ENCODE measurements at places on chromosomes 1 and 21.

GRCh38 chr1:226920446-226920894, 19.6 kb upstream of the COQ8A start:
- no peak for DNase-seq

- DNase-seq, result no peak
Observed at GRCh38 chr1:53176452-53177208, 20.0 kb upstream of the CPT2 start.

DNA sequence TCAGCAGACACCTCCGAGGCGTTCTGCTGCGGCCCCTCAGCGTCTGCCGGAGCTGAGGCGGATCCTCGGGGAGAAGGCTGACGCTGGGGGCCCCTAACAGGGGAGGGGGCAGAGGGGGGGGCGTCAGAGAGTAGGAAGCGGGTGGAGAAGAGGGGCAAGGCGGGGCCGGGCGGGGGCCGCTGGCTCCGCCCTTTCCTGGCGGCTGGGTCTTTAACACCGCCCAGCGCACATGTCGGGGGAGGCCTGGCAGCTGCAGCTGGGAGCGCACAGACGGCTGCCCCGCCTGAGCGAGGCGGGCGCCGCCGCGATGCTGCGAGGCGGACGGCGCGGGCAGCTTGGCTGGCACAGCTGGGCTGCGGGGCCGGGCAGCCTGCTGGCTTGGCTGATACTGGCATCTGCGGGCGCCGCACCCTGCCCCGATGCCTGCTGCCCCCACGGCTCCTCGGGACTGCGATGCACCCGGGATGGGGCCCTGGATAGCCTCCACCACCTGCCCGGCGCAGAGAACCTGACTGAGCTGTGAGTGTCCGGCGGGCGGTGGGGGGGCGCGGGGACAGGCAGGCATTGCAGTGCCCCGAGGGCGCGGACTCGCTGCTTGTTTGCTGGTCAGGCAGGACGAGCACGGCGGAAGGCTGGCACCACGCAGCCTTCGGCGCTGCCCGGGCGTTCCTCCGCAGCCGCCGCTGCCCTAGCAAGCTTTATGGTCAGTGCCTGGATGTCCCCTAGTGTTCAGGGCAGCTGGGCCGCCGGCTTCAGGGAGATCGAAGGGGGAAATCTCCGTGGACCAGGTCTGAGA, at the start of gene NTRK1:
Gene NTRK1 (plus strand): TSS at position 238 of the 796 bp plus-strand sequence. CDS start 70 bp downstream, at position 308.
- peak; percentile 59 for DNase-seq

GRCh38 chr1:207695891-207696290, 51.0 kb downstream of the CR1L start:
- DNase-seq, result no peak

DNA sequence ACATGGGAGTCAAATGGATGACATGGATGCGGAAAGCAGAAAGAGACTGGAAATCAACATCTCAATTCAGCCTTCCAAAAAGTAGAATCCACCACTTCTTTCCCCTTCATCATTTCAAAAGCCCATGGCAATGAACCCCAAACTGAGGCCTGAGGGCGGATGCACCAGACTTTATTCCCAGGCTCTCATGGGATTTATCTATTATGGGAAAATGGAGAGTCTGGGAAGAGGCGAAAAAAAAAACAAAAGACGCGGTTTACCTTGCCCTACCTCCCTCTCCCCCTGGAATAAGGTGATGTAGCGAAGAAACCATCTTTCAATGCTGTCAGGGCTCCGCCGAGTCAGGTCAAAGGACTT, 624 bp downstream of the KIFAP3 start:
- no peak for DNase-seq

- DNase-seq, result no peak
Observed at GRCh38 chr1:56399795-56400194, 179.6 kb downstream of the PLPP3 start.

DNA sequence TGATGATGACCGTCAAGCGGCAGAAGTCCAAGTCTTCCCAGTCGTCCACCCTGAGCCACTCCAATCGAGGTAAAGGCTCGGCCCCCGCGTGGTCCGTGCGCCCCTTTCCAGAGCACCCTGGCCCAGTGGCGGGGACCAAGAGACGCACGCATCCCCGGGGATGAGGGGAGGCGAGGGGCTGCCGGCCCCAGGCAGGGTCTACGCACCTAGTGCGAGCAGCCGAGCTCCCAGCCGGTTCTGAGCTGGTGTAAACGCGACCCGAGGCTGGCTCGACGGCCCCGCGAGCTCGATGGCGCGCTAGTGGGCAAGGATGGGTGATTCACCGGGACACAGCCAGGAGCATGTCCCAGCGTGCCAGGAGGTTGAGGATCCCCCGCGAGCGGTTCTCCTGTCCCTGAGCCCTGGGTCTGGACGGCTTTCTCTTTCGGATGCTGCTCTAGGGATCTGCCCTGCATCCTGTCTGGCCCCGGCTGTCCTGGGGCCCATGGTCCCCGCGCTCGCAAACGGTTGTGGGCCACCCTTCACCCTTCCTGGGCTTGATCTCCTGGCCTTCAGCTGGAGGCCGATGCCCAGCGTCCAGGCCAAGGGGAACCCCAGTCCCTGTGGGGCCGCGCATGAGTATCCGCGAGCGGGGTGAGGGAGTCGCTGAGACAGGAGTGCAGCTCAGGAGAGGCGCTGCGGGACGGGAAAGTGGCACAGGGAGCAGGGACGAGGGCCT, 689 bp downstream of the PKP1 start:
- no peak for DNase-seq

GRCh38 chr1:202836623-202837403, 26.1 kb downstream of the PCAT6 start:
- DNase-seq, result no peak

- DNase-seq, result no peak
Observed at GRCh38 chr21:44583089-44583799, 2.8 kb upstream of the KRTAP10-5 start.

DNA sequence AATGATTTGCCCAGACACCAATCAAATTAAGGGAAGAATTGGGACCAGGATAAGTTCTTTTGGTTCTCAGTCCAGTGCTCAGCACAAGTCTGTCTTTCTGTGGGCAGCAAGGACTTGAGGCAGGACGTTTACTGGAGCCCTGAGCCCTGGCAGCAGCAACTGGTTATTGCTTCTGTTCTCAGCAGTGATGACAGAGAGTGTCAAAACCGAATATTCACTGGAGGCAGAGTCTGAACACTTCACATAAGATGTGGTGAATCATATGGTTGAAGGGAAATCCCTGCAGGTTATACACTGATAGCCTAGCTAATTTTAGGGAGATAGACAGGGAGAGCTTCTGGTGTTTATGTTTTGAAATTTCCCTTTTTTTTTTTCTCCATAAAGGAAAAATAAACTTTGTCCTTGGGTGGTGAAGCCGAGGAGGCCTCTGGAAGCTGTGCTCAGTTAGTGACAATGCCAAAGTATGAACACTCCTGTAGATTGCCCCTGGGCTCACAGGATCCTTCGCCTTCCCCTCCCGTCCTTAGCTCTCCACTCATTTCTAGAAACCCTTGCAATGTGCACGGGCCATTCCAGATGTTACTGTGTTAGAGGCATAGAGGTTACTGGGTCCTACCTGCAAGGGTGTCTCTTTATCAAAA, 26.3 kb upstream of the TSPAN2 start:
- DNase-seq, result no peak

DNA sequence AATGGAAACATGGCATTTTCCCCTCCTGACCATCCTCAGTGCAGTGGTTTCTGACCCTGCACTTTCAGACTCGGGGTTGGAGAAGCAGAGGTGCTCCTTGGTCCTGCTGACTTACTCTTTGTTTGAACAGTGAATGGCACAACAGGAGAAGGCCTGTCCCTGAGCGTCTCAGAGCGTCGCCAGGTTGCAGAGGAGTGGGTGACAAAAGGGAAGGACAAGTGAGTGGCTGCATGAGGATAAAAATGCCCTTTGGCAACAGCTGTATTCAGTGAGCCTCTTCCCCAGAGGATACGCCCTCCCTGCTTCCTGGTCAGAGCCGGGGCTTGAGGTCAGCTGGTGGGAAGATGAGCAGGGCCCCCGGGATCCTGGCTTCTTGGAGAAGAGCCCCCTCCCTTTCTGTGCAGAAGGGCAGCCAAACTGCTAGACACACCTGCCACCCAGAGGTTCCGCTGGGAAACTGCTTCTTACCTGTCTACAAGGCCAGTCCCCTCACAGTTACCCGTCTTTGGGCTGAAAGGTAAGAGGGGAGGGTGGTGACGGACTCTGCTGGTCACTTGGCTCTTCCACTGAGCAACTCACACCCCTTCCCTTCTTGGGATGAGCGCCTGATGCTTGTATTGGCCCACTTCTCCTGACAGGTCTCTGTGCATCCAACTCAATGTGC, 16.6 kb downstream of the NPL start:
- no peak for DNase-seq

GRCh38 chr21:42672699-42673458, 19.5 kb downstream of the PDE9A start:
- no peak for DNase-seq

DNA sequence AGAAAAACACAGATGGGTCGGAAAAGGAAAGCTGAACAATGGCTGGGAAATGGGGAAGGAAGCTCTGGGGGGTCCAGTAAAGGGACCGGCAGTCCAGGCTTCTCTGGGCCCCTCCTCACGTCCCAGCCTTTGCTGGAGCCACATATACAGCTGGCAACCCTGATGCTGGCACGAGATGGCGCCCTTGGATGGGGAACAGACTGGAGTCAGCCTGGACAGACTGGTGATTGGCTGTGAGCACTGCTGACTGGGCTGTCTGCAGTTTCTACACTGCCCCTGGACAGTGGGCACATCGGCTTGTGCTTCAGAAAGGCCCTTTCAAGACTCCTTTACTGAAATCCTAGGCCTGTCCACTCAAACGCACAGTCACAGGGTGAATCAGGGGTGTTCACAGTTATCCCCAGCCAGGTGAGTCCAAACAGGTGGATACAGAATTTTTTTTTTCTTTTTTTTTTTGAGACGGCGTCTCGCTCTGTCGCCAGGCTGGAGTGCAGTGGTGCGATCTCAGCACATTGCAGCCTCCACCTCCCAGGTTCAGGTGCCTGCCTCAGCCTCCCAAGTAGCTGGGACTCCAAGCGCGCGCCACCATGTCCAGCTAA, 31.1 kb upstream of the ZBTB40 start:
- DNase-seq, result peak; percentile 51

DNA sequence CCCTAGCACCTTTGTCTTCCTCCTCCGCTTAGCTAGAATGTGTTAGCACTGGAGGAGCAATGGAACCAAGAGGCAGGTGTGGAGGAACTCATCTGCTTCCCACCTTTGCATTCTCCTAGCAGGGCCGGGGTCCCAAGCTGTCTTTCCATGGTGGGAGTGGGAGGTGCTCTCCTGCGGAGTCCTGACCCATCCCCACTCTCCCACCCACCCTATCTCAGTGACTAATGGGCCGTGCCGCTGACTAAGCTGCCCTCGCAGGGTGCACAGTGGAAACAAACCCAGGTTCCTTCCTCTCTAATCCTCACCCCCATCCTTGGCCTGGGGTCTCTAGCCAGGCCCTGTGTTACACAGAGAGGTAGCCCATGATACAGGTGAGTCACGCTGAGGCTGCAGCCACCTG, 177.5 kb downstream of the HIVEP3 start:
- DNase-seq, result peak; percentile 45

GRCh38 chr1:55035904-55036303, 3.4 kb upstream of the PCSK9 start:
- no peak for DNase-seq

- no peak for DNase-seq
Observed at GRCh38 chr1:72557446-72558049, 275.2 kb upstream of the NEGR1 start.

- no peak for DNase-seq
Observed at GRCh38 chr1:51423073-51423821, 92.9 kb upstream of the TTC39A start.

- no peak for DNase-seq
Observed at GRCh38 chr1:101371259-101371658, 134.4 kb downstream of the S1PR1 start.

- DNase-seq, result no peak
Observed at GRCh38 chr1:29601021-29601420, 364.7 kb downstream of the PTPRU start.

- no peak for DNase-seq
Observed at GRCh38 chr1:55986003-55986402, 593.4 kb downstream of the PLPP3 start.

DNA sequence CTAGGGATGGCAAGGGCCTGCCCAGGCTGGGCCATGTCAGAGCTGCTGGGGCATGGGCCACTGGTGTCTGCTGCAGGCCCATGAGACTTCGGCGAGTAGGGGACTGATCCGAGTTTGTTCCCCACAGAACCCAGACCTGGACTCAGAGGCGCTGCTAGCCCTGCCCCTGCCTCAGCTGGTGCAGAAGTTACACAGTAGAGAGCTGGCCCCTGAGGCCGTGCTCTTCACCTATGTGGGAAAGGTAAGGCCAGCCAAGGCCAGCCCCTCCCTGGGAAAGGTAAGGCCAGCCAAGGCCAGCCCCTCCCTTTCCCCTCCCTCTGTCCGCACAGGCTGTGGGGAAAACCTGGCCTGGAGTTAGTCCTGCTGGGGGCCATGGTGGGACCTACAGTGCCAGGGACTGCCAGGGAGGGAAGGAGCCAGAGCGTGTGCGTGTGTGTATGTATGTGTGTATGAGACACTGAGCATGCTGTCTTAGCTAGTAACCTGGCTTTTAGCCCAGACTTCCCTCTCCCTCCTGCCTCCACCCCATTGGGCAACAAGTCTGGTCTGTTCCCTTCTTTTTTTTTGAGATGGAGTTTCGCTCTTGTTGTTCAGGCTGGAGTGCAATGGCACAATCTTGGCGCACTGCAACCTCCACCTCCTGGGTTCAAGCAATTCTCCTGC, 8.0 kb downstream of the FAAH start:
- no peak for DNase-seq

DNA sequence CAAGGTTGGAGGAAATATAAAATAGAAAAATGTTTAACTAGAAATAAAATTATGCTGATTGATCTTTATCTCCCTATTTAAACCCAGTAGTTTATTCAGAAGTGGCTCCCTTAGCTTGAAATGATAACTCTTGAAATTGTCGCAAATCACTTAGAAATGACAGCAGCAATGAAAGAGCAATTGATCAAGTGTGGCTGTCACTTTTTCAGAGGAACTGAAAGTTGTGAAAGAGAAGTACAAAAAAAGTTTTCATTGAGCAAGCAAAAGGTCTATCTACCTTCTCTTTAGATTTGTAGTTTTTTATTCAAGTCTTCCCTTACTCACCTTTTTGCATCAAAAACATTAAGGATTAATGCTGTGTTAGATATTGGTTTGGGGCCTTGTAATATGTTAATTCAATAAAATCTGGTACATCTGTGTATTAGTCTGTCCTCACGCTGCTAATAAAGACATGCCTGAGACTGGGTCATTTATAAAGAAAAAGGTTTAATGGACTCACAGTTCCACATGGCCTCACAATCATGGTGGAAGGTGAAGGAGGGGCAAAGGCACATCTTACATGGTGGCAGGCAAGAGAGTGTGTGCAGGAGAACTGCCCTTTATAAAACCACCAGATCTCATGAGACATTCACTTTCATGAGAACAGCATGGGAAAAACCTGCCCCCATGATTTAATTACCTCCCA, 48.3 kb downstream of the LRRC8C start:
- DNase-seq, result no peak

- no peak for DNase-seq
Observed at GRCh38 chr1:119364640-119365039, 3.9 kb upstream of the HAO2 start.

All from activated naive CD4-positive, alpha-beta T cell treated with Interleukin-2 at 50 U/mL for 16 hours (primary cell).